Thoracic aorta (tissue), 2 donors: ENCODE measurements at places on chromosomes 2 and 18. TPM values are rescaled to one million over a fixed set of nuclear protein-coding genes. Genes with fewer than 3 reads are reported as not detected.

DNA sequence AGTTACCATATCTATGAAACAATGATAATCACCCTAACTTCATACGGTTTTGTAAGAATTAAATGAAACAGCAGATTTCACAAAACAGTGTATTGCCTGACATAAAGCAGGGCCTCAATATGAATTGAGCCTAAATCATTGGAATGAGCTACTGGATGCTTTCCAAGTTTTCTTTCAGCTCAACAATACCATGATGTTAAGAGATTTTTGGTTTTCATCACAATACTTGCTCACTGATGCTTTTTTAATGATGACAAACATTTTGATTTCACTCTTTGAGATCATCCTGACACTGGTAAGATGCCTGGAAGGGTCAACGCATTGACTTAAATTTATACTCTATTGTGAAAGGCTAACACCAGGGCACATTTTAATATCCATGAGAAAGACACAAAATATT, 377.5 kb downstream of the ZNF521 start:
- DNase-seq, result no peak

Gene KCNJ13
- not detected for total RNA-seq

DNA sequence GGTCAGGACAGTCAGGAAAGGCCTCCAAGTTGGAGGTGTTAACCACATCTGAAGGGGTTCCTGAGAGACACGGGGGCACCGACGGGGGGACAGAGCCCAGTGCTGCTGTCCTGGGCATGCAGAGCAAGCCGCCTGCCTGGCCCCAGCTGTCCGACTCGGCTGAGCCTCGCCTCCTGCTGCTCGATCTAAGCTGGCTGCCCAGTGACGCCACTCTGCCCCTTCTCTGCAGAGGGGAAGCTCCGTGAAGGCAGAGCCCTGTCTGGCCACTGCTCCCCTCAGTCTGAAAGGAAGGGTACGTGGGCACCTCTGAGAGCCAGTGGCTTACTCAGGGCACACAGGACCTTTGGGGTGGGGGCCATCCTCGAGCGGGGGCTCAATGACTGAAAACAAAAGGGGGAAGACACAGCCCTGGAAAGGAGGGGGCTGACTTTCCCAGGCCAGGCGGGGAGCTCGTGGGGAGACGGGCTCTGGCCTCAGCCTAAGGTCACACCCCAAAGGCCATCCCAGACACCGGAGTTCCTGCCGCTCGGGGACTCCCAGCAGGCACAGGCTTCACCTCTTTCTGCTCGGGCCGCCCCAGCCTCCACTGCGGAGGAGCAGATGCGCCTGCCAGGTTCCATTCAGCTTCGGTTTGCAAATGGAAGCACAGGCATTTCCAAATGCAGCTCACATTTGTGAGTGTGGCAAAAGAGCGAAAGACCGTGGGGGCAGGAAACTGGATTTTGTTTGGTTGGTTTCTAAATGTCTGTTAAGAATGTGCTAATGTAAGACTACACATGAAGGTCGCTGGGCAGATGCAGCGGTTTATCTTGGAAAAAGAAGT, 136.9 kb downstream of the HDAC4 start:
- DNase-seq, result no peak

DNA sequence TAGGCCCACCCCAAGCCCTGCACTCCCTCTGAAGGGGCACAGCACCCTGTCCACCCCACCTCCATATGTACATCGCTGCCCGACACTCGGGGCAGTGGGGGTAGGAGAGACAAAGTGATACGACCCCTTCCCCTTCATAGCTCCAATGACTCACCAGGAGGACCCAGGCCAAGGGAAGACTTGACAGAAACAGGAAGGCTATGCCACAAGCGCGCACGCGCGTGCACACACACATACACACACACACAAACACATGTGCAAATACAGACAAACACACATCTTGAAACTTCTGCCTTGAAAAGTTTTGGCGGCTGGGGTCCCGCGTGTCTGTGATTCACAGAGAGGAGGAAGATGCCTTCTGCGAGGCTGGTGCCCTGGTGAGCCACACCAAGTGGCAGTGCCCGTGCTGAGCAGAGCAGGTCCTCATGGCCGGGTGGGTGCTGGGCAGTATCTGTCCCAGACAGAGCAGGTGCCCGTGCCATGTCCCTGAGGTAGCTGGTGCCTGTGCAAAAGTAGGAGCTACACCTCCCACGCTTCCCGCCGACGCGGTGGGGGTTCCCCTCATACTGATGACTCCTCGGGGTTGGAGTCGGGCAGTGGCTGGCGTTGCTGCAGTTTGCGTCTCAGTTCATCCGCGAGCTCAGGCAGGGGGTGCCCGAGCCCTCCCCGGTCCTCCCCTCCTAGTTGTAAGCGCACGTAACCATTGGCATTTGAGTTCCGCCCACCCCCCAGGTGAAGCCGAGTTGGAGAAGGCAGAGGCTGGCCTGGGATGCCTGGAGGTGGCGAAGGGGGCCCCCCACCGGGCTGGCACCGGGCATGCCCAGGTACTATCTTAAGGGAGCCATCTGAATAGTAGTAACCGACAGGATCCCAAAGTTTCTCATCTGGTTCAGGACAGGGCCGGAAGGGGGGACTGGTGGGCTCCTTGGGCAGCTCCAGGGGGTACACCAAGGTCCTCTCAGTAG, 2.5 kb upstream of the ANKRD39 start:
- no peak for DNase-seq

Gene ATP6V1C2
- not detected for total RNA-seq

DNA sequence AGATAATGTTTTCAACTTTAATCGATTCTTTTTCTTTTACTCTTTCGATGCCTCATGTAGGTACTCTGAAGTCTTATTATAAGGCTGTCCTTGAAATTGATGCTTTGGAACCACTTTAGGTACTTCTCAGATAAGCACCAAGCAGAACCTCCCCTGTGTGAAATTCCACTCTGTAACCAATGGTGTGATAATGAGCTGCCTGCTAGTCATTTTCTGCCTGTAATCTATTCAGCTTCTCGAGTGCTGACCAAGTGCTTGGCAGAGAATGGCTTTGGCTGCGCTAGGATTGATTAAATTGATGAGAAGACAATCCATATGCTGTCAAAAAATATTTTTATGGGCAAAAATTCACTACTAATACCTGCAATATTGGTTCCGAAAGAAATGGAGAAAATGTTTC, 132.1 kb upstream of the STON1 start:
- no peak for DNase-seq

DNA sequence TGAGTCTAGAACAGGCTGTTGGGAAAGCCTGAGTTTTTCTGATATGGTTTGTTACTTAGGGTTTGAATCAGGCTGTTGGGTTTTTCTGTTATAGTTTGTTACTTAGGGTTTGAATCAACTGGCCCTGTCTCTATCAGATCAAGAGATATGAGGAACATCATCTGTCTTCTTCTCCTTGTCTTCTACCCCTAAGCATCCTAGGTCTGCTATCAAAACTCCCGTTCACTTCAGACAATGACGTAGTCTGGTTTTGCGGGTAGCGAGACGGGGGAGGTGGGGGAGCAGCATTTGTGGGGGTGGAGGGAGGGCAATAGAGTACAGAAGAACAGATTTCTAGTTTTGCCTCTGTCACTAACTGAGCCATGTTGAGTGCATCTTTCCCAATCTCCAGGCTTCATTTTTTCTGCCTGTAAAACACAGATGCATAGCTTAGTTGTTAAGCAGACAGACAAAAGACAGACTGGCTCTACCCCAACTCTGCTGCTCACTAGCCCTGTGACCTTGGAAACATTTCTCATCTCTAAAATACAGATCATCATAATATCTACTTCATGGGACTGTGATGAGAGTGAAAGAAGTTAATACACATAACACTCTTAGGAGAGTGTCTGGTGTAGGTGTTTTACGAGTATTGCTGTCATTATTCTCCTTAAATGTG, 9.1 kb downstream of the TNP1 start:
- no peak for DNase-seq
